Activated T-helper 2 cell treated with anti-CD3 and anti-CD28 coated beads, Interferon-gamma antibody, Interleukin-2, Interleukin-4, amounts not matched to agents 10 μg/mL and 5 μg/mL and 100 μg/mL, durations not matched to agents 14 hours and 24 hours and 36 hours (primary cell): ENCODE measurements at places on chromosomes 6 and 20.

DNA sequence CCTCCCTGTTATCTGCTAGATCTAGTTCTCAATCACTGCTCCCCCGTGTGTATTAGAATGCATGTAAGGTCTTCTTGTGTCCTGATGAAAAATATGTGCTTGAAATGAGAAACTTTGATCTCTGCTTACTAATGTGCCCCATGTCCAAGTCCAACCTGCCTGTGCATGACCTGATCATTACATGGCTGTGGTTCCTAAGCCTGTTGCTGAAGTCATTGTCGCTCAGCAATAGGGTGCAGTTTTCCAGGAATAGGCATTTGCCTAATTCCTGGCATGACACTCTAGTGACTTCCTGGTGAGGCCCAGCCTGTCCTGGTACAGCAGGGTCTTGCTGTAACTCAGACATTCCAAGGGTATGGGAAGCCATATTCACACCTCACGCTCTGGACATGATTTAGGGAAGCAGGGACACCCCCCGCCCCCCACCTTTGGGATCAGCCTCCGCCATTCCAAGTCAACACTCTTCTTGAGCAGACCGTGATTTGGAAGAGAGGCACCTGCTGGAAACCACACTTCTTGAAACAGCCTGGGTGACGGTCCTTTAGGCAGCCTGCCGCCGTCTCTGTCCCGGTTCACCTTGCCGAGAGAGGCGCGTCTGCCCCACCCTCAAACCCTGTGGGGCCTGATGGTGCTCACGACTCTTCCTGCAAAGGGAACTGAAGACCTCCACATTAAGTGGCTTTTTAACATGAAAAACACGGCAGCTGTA is 73.4 kb downstream of the PTPN1 start:
- no peak for DNase-seq
- H3K27me3 ChIP-seq, result no peaks in the 10 kb centered on the region
- no peak overlapping the region for H3K27ac ChIP-seq
- H3K36me3 ChIP-seq, result peaks cover 82% of the 10 kb centered on the region
- H3K4me1 ChIP-seq, result peaks cover 4% of the 10 kb centered on the region
- H3K4me3 ChIP-seq, result no peak overlapping the region

- H3K27ac ChIP-seq, result no peak overlapping the region
- H3K4me3 ChIP-seq, result no peak overlapping the region
- no peaks in the 10 kb centered on the region for H3K36me3 ChIP-seq
- no peak for DNase-seq
These were observed 76.0 kb downstream of the THBS2 start for GRCh38 chr6:169177516-169178166.

DNA sequence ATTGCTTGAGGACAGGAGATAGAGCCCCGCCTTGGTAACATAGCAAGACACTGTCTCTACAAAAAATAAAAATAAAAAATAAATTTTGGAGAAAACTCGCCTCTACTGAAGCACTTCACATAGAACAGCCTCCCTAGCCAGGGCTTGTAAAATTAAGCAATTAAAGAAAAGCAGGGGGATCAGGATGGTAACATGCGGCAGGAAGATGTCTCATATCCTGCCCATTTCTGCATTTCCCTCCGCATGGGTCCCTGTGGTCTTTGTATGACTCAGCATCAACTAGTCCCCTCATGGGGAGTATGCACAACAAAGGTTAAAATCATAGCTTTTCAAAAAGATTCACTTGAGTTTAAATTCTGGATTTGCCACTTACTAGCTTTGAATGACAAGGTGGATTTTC is 379.0 kb downstream of the EPHA7 start:
- H3K27ac ChIP-seq, result no peak overlapping the region
- no peaks in the 10 kb centered on the region for H3K27me3 ChIP-seq

GRCh38 chr20:8953300-8953699 is 115.6 kb upstream of the PLCB4 start:
- DNase-seq, result no peak
- no peak overlapping the region for H3K4me3 ChIP-seq
- no peaks in the 10 kb centered on the region for H3K27me3 ChIP-seq
- H3K4me1 ChIP-seq, result no peaks in the 10 kb centered on the region
- H3K27ac ChIP-seq, result no peak overlapping the region

- H3K27me3 ChIP-seq, result no peaks in the 10 kb centered on the region
- H3K36me3 ChIP-seq, result peaks cover 55% of the 10 kb centered on the region
- peaks cover 77% of the 10 kb centered on the region for H3K4me1 ChIP-seq
These were observed 124.8 kb downstream of the INSM1 start for GRCh38 chr20:20492521-20493332.

GRCh38 chr6:112701201-112701600 is 354.1 kb downstream of the RFPL4B start:
- H3K27me3 ChIP-seq, result no peaks in the 10 kb centered on the region
- H3K27ac ChIP-seq, result no peak overlapping the region
- no peak overlapping the region for H3K4me3 ChIP-seq
- DNase-seq, result no peak
- H3K36me3 ChIP-seq, result no peaks in the 10 kb centered on the region
- no peaks in the 10 kb centered on the region for H3K4me1 ChIP-seq

GRCh38 chr6:106003268-106003987 is 82.7 kb upstream of the PRDM1 start:
- H3K27me3 ChIP-seq, result peaks cover 48% of the 10 kb centered on the region
- DNase-seq, result no peak
- no peak overlapping the region for H3K4me3 ChIP-seq
- H3K27ac ChIP-seq, result no peak overlapping the region
- peaks cover 21% of the 10 kb centered on the region for H3K4me1 ChIP-seq
- peaks cover 3% of the 10 kb centered on the region for H3K36me3 ChIP-seq
